Mesothelial cell of epicardium (in vitro differentiated cells): ENCODE measurements at places on chromosomes 5 and 9.

DNA sequence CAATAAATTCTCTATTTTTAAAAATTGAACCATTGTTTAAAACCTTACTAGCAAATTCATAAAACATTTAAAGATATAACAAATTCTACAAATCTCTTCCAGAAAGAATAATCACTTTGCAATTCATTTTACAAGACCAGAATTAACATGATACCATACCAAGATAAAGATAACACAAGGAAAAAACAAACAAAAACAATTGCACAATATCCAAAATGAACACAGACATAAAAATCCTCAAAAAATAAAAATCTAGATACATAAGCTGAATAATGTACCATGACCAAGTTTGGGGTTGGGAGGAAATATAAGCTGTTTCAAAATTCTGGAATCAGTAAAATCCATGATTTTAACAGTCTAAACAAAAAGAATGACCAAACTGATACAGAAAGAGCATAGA, 11.1 kb downstream of the CCNG1 start:
- DNase-seq = no peak
- H3K27me3 ChIP-seq = no peaks in the 10 kb centered on the region
- no peak overlapping the region for H3K27ac ChIP-seq
- no peak overlapping the region for H3K4me3 ChIP-seq

GRCh38 chr5:158725297-158725851, 374.3 kb downstream of the EBF1 start:
- peaks cover 67% of the 10 kb centered on the region for H3K27me3 ChIP-seq
- DNase-seq = no peak
- H3K36me3 ChIP-seq = no peaks in the 10 kb centered on the region
- no peak overlapping the region for H3K27ac ChIP-seq
- peaks cover 3% of the 10 kb centered on the region for H3K4me1 ChIP-seq

DNA sequence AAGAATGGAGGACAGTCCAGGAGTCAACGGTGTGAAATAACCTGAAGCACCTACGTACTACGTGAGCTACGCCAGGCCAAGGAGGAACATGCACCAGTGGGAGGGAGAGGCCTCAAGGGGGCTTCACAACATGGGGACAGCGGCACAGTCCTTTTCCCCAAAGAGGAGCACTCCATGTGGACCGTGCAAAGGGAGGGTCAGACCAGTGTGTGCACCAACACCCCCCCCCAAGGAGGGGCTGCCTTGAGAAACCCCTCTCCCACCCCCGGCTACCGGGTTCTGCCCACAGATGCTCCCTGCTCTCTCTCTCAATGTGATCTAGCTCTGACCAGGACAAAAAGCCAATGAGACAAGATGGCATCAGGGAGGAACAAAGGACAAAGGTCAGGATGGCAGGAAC, 68.6 kb downstream of the PRRT1B start:
- H3K4me1 ChIP-seq = peaks cover 29% of the 10 kb centered on the region
- H3K27ac ChIP-seq = no peak overlapping the region
- no peaks in the 10 kb centered on the region for H3K27me3 ChIP-seq
- DNase-seq = no peak
- H3K4me3 ChIP-seq = no peak overlapping the region

DNA sequence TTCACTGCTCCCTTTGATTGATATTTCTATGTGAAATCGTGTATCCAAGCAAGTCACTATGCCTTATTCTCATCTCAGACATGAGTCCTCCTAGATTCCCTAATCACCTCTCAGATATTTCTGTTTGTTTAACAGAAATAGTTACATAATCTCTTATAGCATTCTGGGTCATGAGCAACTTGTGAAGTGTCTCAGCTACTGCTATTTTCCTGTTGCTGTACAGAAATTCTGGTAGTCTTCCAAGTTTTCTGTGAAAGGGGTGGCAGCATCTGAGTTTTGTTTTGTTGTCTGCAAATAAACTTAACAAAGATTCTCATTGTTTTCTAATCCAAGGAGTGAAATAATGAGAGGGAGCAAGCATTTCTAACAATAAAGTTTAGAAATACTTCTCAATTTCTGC, 256.9 kb upstream of the ST8SIA4 start:
- no peak for DNase-seq
- H3K4me1 ChIP-seq = no peaks in the 10 kb centered on the region
- H3K27ac ChIP-seq = no peak overlapping the region
- no peaks in the 10 kb centered on the region for H3K27me3 ChIP-seq

- H3K4me1 ChIP-seq = no peaks in the 10 kb centered on the region
- H3K4me3 ChIP-seq = no peak overlapping the region
- H3K27me3 ChIP-seq = peaks cover 1% of the 10 kb centered on the region
These were observed 76.4 kb upstream of the SMARCA2 start for GRCh38 chr9:1938675-1939170.

DNA sequence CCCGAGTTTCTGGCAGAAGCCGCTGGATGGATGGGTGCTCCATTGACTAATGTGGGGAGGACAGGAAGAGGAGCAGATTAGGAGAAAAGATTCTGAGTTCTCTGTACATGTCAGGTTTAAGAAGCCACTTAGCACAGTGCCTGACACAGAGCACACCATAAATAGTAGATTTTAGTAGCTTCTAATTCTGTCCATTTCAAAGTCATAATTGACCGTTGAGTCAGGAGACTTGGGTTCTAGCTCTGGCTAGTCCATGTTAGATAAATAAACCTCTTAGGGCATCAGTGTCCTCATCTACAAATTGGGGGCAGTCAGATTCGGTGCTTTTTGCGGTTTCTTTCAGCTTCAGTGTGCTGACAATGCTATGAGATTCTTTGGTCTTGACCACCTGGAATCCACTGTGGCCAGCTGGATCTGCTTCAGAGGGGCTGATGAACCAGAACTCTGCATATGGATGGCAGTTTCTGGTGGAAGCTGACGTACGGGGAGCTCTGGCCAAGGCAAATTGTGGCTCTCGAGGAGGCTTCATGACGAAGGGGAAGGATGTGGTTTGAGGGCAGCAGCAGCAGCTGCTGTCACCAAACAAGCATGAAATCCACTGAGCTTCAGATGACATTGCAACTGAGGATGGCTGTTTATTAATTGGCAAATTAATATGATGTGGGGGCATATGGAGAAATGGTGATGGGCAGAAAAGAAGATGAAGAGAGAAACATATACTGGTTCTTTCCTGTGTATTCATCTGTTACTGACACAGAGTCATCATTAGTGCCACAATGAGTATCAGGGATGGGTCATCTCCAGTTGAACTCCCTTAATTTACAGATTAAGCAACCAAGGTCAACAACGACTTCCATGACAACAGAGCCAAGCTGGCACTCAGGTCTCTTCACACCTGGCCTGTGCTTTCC, 134.4 kb downstream of the AOPEP start:
- no peak overlapping the region for H3K27ac ChIP-seq
- peaks cover 13% of the 10 kb centered on the region for H3K36me3 ChIP-seq
- no peaks in the 10 kb centered on the region for H3K27me3 ChIP-seq
- H3K4me1 ChIP-seq = peaks cover 23% of the 10 kb centered on the region
- no peak for DNase-seq
- no peak overlapping the region for H3K4me3 ChIP-seq
